ENCODE measurements at places on chromosomes 4 and X.

- DNase-seq = no peak
Measured at GRCh38 chr4:73895201-73896175, 26.3 kb downstream of the CXCL1 start.

GRCh38 chr4:103424853-103425252 is 226.7 kb upstream of the CENPE start:
- DNase-seq = peak; percentile 10

DNA sequence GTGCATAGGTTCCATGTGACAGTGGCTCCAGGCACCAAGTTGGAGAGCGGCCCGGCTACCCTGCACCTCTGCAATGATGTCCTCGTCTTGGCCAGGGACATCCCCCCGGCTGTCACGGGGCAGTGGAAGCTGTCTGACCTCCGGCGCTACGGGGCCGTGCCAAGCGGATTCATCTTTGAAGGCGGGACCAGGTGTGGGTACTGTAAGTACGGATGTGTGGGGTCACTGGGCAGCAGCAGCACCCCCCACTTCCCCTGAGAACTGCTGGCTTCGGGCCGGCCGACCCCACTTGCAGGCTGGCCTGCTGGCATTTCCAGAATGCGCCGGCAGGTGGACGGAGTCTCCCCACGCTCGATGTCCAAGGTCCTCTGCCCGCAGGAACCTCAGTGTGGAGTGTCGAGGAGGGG is 13.2 kb downstream of the DOK7 start:
- no peak for DNase-seq

- no peak for DNase-seq
Measured at GRCh38 chrX:46456125-46456922, 88.9 kb downstream of the ZNF674 start.

- DNase-seq = no peak
Measured at GRCh38 chr4:26148927-26149326, 171.9 kb upstream of the RBPJ start.

DNA sequence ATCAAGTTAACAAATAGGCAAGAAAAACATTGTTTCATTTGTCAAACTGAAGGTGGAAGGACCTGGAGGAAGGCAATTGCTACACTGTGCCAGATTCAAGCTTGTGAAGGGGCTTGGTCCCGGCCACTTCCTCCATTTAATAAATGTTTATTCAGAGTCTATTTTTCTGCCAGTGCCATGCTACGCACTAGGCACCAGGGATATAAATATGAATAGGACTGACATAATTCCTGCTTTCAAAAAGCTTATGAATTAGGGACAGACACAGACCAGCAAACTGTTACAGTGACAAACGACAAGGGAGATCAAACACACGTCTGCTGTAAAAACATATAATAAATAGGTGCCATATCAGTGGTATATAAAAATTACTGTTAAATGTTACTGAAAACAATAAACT is 571 bp downstream of the TLR6 start:
- no peak for DNase-seq

- DNase-seq = no peak
Measured at GRCh38 chr4:159977907-159978617, 875.2 kb downstream of the RAPGEF2 start.

GRCh38 chr4:174517502-174518445 is 4.5 kb downstream of the HPGD start:
- no peak for DNase-seq

DNA sequence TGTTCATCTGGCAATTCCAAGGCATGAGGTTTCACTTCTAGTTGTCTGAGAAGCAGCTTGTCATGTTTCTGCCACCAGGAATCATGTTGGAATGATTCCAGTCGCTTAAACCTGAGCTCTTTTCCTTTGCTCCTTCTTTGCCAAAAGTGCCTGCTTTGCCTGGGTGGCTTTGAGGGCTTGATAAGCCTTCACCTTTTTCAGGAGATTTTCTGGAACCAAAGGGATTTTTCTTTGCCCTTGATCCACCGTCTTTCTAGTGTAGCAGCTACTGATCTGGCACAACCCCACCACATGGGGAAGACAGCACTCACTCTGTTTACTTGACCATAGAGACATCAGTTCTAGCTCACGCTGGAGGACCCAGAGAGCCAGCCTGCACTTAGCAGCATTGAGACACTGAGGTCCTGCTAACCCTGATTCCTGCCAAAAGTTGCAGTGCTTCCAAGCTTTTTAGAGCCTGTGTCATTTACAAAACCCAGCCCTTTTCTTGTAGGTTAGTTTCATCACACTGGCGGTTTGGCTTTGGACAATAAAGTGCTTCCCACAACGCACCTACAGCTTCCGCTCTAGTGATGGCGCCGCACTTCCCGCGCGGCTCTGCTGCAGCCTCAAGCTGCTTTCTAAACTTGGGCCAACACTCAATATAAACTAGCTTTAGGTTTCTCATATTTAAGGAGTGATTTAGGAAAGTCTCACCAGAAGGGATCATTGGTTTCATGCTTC is 7.3 kb upstream of the CCNI start:
- DNase-seq = no peak

- no peak for DNase-seq
Measured at GRCh38 chr4:159368320-159368719, 265.4 kb downstream of the RAPGEF2 start.

- DNase-seq = no peak
Measured at GRCh38 chr4:88012647-88013046, 5.2 kb downstream of the PKD2 start.

DNA sequence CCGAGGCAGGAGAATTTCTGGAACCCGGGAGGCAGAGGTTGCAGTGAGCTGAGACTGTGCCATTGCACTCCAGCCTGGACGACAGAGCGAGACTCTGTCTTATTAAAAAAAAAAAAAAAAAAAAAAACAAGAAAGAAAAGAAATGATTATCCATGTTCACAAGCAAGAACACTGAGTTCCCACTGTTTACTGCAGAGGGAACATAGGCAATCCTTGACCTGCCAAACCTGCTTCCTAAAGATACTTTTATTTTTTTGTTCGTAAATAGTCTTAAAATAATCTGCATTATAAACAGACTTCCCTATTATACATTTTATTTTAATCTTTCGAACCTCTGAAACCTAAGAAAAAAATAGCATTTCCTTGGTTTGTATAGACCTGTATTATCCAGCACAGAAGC is 50.6 kb upstream of the TBC1D14 start:
- DNase-seq = no peak

GRCh38 chr4:151165205-151166000 is 66.0 kb downstream of the RPS3A start:
- DNase-seq = no peak

GRCh38 chr4:87069037-87069742 is 134.4 kb downstream of the AFF1 start:
- DNase-seq = no peak

DNA sequence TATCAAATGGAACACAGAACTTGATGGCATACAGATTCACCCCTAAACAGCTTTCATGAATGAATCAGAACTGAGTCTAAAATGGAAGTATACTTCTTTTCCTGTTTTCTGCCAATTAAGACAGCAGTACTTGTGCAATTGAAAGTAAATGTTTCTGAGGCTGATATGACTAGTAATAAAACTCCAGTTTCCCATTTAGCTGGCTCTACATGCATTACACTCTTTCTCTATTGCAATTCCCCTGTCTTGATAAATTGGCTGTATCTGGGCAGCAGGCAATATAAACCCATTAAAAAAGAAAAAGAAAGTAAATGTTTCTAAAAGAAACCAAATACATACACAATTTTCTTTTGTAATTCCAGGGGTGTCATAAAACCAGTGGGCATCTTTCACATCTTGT is 4.6 kb downstream of the NOA1 start:
- DNase-seq = no peak

GRCh38 chr4:189786447-189786846 is 154.2 kb upstream of the FRG1 start:
- no peak for DNase-seq

DNA sequence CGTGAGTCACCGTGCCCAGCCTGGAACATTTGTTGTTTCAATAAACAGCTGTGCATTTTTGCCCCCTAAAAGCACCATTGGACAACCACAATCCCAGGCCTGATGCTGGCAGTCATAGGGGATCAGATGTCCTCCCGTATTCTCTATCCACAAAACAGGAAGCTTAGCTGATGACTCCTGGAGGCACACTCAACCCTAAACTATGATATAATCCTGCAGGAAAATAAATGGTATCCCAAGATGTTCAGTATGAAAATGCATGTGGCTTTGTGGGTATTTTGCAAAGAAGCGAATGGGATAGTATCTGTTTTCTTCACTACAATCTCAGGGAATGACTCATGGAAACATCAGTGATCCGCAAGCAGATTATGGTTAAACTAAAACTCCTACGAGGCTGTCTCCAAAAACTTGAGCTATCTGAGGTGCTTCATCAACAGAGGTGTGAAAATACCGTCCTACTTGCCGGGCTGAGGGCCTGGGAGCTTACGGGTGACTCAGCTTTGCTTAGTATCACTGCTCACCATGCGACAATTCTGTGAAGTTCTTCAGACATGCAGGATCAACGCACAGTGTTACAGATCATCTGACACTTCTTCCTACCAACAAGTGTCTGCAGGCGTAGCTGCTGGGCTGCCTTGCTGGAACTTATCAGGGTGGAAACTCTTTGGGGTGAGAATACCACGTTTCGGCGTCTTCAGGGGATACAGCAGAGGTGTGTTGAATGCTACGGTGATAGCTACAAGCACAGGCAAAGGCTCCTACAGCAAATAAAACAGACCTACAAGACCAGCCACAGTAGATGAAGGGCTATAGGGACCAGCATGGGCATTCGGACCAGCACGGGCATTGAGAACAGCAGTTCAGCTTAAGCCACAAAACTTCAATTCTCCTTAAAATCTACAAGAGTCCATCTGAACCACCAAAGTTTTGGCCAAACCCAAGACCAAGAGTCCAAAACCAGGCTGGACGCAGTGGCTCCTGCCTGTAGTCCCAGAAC is 148.5 kb downstream of the DHRSX start:
- DNase-seq = no peak

DNA sequence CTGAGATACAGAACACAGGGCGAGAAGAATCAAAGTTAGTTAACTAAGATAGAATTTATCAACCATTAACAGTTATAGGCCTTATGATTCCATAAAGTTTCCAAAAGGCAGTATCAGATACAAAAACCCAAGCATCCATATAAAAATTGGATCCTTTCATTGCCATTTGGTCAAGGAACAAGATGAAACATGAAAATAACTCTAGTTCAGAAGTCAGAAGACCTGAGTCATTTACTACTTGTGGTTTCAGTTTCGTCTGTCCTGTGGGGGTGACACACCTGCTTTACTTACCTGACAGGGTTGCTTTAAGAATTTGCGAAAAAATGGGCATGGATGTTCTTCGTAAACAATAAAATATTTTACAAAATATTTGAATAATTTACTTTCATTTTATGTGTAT is 130.8 kb downstream of the ANAPC10 start:
- DNase-seq = peak; percentile 64

- no peak for DNase-seq
Measured at GRCh38 chrX:19870206-19870605, 17.2 kb downstream of the SH3KBP1 start.

GRCh38 chrX:19791562-19791961 is 95.8 kb downstream of the SH3KBP1 start:
- DNase-seq = peak; percentile 1

DNA sequence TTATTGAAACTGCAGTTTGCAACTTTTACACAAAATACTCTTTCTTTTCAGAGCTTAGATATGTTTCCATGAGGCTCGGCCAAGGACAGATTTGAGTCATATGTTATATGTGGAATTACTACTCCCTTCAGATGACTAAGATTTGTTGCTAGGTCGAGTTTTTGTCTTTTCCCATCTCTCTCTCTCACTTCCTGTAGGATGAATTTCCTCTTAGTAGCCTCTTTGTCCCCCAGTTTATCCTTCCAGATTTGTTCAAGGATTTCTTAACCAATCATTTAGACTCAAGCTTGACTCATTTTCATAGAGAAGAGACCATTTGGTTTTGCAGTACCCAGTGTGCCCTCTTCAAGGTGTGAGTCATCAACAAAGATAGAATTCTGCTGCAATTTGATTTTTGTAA is 209.2 kb downstream of the GLUD2 start:
- peak; percentile 4 for DNase-seq

DNA sequence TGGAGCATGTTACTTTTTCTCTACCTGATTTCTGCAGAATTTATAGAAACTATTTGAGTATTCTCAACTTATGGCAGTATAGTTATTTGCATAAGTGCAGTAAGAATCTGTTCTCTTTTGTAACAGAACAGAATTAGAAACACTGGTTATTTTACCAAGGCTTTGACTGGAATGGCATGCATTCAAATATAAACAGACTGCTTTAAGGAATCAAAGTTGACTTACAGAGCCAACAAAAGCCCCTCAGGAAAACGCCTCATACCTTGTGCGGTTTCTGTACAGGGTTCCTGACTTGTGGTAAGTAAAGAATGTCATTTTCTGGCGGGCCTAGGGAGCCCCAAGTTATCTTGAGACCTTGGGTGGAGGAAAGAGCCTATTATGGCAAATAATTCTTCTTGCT is 97.1 kb downstream of the GPR143 start:
- DNase-seq = no peak

DNA sequence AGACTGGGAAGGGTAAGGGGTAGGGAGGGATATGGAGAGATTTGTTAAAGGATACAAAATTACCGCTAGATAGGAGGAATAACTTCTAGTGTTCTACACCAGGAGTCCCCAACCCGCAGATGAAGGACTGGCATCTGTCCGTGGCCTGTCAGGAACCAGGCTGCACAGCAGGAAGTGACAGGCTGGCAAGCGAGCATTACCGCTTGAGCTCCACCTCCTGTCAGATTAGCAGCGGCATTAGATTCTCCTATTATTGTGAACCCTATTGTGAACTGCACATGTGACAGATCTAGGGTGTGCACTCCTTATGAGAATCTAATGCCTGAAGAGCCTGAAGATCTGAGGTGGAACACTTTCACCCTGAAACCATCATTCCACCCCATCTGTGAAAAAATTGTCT is 27.9 kb upstream of the BBS7 start:
- no peak for DNase-seq

- no peak for DNase-seq
Measured at GRCh38 chrX:101823236-101823635, 108.6 kb downstream of the ZMAT1 start.

- no peak for DNase-seq
Measured at GRCh38 chrX:123291623-123292022, 107.5 kb downstream of the GRIA3 start.

DNA sequence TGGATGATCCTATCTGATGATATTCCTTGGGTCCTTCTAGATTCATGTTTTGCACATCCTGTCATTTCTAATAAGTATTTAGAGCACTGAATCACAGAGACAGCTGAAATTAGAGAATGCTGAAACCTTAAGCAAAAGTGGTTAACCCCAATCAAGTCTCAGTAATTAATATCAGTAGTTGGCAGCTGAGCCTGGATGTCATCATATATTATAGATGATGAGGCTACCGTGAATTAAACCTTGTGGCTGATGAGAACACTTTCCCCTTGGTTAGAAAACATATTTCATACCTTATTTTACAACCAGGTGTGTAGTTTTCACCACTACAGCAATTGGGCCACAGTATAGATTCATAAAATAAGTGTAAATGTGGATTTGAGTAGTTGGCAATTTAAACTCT is 499.0 kb downstream of the PDGFC start:
- DNase-seq = no peak
